Activated T-cell treated with anti-CD3 and anti-CD28 coated beads, Interleukin-2, amount 50 U/mL, for 4 hours (primary cell): ENCODE measurements at places on chromosomes 7 and 10.
A peak's percentile ranks its signal among the peaks of the same experiment; 100 is the strongest.

GRCh38 chr10:42112331-42113157 lies 525.8 kb downstream of the ZNF33B start:
- no peak for DNase-seq

- no peak for DNase-seq
Measured at GRCh38 chr7:4875391-4875790, 8.1 kb downstream of the RADIL start.

- DNase-seq, result peak; percentile 7
Measured at GRCh38 chr10:48363617-48364355, 57.3 kb downstream of the MAPK8 start.

DNA sequence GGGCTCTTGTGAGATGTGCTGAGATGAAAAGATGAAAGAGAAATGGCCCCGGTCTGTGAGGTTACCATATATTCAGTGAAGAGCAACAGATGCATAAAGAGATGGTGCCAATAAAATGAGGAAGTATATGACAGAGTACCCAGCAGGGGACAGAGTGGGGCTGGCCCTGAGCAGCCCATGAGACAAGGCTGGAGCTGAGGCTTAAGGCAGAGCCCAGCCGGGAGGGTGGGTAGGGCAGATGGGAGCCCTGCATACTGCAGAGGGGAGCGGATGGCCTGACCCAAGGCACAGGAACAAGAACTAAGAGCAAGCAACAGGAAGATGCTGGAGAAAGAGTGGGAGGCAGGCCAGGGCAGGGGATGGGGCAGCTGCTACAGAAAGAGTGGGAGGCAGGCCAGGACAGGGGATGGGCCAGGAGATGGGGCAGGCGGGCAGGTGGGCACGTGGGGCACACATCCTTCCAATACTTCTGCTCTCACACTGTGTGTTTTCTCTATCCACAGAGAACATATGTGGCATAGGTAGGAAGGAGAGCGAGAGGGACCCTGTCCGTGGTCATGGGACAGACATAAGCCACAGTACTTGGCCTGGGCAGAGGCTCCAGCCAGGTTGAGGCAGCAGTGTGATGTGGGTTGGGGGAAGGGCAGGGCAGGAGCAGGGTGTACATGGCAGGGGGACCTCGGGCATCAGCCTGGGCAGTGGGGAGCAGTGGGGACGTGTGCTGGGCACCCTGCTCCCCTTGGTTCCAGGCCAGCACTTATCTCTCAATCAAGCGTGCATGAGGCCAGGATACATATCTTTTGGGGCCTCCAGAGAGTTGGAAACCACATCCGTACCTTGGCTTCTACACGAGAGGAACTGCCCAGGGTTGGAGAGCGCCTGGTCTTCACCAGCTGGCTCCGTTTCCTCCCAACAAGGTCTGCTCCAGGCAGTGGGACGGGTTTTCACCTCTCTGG lies 91.6 kb upstream of the IKZF1 start:
- no peak for DNase-seq

- DNase-seq, result no peak
Measured at GRCh38 chr7:18815261-18815960, 302.0 kb downstream of the TWIST1 start.

GRCh38 chr10:101959346-101959916 lies 96.5 kb downstream of the ARMH3 start:
- no peak for DNase-seq

DNA sequence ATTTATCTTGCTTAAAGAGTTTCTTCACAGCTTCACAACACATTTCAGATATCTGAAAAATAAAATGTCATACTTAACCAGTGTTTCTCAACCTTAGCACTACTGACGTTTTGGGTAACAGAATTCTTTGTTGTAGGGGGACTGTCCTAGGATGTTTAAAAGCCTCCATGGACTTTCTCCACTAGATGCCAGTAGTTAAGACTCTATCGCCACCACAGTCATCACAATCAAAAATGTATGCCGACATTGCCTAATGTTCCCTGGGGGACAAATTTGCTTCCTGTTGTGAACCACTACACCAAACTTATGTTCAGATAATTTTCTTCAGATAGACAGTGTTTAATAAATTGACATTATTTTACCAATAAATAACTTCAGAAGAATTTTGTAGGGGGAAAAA lies 13.4 kb downstream of the NOC3L start:
- no peak for DNase-seq

DNA sequence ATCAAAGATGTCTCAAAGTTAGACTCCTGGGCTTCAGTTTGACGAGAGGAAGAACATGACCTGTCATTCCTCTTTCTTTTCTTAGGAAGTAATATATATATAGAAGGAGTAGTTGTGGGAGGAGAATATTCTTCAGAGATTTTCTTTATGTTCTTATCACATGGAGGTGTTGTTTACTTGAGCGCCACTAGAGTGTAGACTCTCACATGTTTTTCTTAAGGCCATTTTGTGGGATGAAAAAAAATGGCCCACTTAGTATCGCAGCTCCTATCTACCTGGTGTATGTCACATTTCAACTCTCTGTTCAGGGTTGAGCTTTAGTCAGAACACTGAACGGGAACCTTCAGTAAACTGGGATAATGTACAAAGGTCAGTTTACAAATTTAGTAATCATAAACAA lies 645.2 kb downstream of the PHTF2 start:
- DNase-seq, result no peak

GRCh38 chr7:47291461-47292081 lies 290.3 kb downstream of the TNS3 start:
- no peak for DNase-seq

GRCh38 chr10:78911533-78912340 lies 157.0 kb upstream of the ZMIZ1 start:
- no peak for DNase-seq

GRCh38 chr10:49571388-49571787 lies 32.5 kb upstream of the ERCC6 start:
- DNase-seq, result no peak

DNA sequence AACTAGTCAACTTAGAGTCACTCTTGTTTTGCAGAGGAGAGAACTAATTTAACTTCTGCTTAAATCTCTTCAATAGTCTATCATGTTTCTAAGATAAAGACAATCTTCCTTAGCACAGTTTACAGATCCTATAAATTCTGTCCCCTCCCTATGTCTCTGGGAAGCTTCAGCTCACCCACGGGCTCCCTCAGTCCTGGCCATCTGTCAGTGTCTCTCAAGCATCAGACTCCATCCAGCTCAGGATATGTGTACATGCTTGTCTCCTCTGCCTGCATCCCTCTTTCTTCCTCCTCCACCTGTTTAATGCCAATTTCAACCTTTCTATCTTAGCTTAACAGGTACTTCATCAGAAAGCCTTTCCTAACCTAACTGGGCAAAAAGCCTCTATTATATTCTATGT lies 177.1 kb upstream of the PTER start:
- DNase-seq, result no peak

DNA sequence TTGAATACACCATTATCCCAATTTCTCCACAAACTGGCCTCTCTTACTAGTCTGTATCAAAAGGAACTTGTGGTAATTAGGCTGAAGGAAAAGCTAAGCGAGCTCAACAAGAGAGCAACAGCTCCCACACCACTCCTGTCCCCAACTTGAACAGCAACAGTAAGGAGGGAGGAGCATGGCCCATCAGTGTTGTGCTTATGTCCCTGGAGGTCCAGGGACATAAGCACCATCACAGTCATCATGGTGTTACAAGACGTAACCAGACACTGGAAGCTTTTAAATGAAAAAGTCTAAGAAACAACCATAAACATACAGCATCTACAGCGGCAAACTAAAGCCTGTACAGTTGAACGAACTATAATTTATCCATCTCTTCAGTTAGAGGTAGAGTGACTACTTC lies 989 bp downstream of the ERLIN1 start:
- DNase-seq, result no peak

- DNase-seq, result no peak
Measured at GRCh38 chr7:140435252-140435895, 31.5 kb downstream of the RAB19 start.

GRCh38 chr10:61673360-61673759 lies 10.6 kb downstream of the CABCOCO1 start:
- DNase-seq, result no peak

DNA sequence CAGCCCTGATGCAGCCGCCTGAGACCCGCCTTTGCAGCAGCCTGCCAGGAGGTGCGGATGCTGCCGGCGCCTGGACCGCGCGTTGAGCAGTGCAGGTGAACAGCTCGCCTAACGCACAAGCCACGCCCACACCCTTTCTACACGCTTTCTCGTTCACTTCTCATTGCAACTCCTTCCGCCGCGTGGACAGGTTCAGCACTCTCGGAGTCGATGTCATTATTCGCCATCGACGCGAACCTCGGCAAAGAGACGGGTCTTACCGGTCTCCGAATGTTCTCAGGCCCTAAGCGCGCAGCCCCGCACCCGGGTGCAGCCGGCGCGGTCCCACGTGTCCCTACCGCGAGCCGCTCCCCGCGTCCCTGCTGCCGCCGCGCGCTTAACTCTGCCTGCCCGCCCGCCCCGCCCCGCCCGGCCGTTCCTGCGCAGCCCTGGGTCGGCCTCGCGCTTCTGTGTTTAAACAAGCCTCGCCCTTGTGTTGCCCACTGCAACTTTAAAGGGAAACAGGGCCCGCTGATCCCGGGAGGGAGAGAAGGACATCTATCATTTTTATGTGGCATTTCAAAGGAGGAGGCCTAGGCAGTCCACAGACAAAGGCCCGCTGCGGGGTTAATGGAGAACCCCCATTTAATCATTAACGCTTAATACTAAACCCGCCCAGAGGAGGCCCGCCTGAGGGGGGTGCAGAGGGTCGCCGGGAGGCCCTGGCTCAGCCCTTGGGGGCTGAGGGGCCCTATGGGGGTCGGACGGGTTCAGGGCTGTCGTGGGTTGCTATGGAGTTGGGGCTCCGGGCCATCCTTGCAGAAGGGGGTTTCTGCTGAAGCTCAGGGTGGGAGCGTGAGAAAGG lies 128.5 kb downstream of the WDR11 start:
- no peak for DNase-seq

DNA sequence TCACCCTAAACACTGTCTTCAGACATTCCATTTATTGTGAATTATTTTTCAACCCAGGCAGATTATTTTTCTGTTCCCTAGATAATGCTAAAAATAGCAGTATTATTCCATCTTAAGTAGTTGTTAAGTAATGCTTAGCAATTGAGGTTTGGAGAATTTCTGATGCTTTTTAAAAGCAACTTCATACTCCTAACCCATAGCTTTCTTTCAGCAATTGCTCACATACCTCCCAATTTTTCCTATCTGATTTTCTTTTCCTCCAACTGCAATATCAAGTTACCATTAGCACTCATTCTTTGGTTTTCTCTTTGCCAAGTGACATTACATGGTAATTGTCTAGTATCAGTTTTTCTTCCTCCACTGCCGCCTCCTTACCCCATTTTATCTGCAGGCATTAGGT lies 104.7 kb downstream of the GPR85 start:
- no peak for DNase-seq

- no peak for DNase-seq
Measured at GRCh38 chr7:40219917-40220316, 85.1 kb downstream of the SUGCT start.

DNA sequence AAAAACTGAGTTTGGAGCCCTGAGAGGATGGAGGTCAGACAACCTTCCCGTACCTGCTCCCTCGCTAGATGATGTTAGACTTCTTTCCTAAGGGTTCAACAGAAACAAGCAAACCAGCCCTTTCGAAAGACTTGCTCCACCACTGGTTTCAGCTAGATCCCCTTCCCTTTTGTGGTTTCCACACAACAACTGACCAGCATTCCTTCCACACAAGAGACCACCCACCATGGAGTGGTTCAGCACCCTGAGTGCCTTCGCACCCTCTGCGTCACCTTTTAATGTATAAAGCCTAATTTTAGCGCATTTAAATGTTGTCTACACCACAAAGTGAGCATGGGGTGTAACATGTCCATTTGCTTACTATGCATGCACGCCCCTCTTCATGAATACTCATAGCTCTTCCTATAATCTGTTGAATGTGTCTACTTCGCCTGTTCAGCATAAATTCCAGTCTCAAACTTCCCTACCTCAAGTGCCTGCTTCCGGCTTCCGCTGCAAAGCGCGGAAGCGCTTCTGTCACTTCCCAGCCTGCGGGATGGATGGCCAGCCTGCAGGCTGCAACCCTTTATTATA lies 69.0 kb downstream of the TACC2 start:
- no peak for DNase-seq

- no peak for DNase-seq
Measured at GRCh38 chr7:51034521-51035264, 252.0 kb upstream of the GRB10 start.

DNA sequence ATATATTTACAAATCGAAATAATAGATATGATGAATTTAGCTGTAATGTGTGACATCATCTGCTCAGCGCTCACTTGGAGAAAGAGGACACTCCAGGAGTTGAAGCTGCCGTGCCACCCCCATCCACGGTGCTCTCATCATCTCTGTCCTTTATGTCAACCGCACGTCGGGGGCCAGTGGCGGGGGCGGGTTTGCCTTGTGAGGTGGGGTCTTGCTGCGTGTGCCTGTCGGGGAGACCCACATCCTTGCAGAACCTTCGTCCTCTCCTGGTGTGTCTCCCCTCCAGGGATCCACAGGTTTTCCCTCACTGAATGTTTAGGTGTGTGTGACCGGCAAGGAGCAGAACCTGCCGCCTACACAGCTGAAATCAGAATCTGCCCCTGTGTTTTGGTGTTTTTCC lies 71.6 kb downstream of the INPP5A start:
- no peak for DNase-seq

DNA sequence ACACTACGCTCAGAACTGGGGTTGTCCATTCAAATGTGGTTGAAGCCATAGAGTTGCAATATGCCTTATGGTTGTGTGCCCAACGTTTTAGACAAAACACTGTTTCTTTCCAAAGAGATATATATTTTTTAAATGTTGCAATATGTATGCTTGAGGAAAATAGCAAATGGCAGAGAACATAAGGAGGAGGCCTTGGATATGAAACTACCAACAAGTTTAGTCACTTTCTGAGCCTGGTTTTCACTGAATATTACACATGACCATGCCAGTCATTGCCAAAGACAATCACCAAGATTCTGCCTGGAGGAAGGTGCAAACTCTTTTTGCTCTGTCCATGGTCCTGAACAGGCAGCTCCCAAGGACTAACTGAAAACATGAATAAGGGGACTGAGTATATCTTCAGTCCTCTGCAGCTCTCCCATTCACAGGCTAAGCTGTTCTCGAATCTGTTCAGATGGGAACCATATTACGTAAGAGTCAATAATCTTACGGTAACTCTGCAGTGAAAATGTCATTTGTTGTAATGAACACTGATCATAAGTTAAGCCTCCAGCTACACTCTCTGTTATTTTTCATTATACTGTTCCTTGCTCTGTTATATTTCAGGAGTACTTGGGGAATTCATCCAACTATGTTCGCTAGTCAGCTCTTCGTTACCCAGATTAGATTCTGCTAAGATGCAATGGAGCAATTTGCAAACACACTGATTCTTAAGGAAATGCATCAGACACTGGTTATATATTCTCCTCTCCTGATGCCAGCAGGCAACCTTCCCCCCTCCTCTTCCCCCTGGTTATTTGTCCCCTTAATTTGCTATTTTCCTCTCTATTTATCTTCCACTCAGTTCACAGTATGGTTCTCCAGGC lies 90.7 kb upstream of the C1QL3 start:
- DNase-seq, result no peak

DNA sequence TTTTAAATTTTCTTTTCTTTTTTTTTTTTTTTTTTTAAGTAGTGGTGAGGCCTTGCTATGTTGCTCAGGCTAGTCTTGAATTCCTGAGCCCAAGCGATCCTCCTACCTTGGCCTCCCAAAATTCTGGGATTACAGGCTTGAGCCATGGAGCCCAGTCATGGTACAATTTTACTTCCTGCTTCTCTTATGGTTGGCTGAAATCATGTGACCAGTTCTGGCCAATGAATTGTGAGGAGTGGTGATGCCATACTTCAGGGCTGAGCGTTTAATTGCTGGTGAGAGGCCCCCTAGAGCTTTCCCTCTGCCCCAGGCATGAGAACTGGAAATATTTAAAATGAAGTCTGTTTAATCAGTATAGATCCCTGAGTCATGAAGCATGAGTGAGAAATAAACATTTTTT lies 22.2 kb upstream of the BAIAP2L1 start:
- no peak for DNase-seq
